AG08396 (cell line): ENCODE measurements at places on chromosomes 6 and 20.

DNA sequence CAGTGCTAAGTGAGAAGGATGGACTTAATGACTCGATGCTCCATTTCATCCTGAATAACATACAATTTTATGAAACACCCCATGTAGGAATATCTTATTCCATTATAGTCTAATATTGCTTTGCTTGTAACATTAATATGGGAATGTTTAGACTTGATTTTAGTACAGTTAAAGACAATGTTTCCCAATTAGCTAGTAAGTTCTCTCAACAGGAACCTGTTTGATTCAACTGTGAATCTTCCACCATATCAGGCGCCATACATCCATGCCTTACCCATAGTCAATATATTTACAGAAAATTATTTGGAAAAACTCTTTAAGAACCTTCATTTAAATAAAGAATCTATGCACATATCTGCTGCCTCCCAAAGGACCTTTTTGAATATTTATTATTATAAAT lies 3.3 kb downstream of the NDRG3 start:
- DNase-seq: no peak

- DNase-seq: no peak
Observed at GRCh38 chr20:45152405-45152804, 22.3 kb upstream of the PI3 start.

DNA sequence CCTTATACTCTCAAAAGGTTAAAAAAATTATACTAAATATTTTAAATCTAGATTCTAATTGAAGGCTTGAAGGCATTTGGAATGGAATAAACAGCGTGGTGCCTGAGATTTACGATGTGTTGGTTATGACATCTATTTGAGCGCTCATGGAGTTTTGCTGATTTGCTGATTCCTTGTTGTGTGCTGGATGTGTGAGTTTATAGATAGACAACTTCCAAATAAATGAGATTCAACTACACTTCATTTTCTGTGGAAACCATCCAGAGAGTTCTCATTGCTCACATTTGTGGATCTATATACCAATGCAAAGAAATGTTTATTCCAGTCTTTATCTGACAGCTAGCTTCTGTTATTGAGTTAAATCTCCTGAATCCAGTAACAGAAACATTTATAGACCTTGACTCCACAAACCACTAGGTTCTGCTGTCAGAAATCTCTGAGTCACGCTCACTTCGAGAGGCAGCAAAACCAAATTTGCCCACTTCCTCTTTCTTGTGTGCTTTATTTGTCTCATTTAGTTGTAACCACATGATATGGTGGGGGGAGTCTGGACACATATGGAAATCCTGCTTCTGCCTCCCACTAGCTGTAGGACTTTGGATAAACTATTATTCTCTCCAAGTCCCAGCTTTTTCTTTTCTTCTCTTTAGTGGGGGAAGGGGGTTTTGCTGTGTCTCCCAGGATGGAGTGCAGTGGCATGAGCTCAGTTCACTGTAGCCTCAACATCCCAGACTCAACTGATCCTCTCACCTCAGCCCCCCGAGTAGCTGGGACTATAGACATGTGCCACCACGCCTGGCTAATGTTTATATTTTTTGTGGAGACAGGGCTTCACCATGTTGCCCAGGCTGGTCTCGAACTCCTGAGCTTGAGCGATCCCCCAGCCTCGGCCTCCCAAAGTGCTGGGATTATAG lies 54.5 kb downstream of the IPCEF1 start:
- peak; percentile 49 for DNase-seq

DNA sequence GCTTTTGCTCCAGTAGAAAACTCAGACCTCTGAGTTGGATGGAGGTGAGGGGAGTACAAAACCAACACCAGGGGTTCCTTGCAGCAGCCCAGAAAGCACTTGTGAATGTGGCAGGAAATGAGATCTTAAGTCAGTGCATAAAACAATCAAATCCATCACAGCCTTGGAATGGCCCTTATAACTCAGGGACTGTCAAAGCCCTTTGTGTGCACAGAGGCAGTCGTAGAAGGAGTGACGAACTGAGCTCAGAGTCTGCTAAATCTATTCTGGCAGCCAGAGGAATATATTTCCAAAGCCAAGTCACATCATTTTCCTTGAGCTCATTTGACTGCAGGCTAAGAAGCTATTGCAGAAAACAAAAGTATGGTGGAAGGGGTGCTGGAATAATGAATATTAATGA lies 676.6 kb downstream of the DHX35 start:
- DNase-seq: no peak

GRCh38 chr6:22363166-22363713 lies 66.4 kb upstream of the PRL start:
- no peak for DNase-seq

DNA sequence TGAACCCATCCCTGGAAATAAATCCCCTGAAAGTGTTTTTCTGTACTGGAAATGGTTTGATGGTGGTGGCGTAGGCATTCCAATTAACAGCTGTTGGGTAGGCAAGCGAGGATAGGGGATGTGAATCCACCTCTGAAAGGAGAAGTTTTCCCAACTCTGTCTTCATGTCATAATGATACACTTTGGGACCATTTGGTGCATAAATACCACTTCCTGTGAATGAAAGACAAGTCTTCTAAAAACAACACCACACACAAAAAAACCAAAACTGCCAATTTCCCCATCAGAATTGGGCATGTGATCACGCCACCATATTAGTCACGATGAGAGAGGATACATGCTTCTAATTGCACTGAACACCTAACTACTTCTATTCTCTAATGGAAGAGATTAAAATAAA lies 6.4 kb downstream of the VNN2 start:
- DNase-seq: no peak

DNA sequence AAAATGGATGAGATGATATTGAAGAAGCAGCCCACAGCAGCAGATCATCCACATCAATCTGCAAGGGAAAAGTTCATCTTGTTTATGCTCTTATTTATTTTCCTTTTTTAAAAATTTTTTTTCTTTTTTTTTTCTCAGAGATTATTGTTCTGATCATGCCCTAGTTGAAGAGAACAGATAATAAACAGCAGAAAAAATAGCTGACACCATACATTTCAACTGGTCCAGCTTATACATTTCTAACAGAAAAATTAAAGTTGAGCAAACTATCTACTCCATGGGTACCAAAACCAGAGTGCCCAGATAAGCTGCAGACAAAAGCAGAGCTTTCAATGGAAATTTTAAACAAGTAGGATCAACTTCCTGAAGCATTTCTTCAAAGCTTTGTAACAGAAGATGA lies 9.3 kb downstream of the KIAA0319 start:
- no peak for DNase-seq

DNA sequence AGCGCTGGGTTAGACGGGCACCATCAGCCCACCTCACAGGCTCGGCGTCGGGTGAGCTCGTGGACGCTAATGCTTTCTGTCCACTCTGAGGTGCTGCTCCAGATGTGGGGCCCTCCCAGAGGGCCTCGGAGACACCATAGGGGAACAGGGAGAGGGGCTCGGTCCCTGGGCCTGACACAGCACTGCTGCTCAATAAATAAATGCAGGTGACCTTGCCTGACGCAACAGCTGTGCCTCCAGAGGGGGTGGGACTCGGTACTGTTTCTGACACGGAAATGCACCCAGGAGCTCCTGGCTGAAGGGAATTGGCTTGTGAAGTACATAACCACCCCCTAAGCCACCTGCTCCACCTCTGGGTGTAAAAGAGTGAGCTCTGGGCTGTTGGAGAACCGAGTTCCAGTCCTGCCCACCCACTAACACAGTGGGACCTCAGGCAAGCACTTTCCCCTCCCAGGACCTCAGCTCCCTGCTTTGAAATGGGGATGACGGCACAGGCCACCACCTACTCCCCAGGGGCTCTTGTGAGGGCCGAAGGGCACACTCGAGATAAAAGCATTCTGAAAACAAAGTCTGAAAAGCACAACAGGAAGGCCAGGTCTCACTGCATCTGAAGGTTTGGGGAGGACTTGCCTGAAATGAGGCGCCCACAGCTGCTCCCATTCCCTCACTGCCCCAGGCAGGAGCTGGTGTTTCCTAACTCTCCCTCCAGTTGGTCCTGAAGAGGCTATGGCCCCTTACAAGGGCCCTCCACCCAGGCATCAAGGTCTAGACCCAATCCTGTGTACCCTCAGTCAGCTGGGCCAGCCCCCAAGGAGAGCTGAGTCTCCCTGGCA lies 6.7 kb downstream of the KCNK15 start:
- DNase-seq: no peak

- no peak for DNase-seq
Observed at GRCh38 chr20:44455126-44455525, 20.5 kb upstream of the TTPAL start.

DNA sequence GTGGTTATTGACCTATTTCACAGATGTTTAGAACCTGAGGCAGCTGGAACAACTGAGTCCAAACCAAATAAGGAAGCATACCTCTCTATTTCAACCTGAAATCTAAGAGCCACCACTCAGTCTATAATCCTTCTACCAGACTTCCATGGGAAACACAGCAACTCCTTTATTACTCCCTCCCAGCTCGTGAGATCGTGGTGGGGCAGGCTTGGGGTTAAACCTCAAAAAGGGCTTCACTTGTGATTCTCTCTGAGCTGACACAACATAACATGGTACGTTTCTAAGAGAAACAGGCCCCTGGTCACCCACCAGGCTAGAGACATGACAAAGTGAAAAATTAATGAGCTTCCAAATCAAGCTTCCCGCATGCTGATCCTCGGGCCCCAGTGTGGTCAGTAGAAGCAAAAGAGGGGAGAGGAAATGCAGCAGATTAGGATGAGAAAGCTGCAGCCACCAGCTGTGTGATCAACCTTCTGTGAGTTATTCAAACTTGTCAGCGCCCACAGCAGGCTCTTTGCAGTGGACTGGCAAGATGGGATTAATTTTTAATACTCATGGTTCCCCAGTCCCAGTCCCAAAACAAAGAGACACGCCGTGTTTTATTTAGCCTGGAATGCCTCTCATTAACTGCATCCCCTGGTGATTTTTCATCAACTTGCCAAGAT lies 9.3 kb downstream of the PKHD1 start:
- DNase-seq: no peak

DNA sequence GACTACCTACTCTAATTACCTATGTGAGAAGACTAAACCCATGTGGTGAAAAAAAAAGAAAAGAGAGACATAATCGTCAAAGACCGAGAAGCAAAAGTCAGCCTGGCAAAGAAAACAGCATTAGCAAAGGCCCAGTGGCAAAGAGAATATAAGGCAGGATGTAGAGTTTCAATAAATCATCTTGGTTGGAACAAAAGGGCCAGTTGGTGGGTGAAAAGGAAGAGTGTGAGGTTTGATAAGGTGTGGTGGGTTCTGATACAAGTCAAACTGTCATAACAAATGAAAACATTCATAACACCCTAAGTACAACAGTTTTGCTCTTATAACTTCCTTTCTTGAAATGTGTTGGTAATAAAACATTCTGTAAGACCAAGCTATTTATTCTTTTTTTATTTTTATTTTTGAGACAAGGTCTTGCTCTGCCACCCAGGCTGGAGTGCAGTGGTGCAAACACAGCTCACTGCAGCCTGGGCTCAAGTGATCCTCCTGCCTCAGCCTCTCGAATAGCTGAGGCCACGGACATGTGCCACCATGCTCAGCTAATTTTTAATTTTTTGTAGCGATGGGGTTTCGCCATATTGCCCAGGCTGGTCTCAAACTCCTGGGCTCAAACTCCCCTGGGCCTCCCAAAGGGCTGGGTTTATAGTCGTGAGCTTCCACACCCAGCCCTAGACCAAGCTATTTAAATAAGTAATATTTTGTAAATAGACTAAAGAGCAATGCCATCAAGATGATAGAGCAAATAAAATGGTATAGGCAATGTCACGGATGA lies 18.9 kb upstream of the GTF3C6 start:
- DNase-seq: no peak

DNA sequence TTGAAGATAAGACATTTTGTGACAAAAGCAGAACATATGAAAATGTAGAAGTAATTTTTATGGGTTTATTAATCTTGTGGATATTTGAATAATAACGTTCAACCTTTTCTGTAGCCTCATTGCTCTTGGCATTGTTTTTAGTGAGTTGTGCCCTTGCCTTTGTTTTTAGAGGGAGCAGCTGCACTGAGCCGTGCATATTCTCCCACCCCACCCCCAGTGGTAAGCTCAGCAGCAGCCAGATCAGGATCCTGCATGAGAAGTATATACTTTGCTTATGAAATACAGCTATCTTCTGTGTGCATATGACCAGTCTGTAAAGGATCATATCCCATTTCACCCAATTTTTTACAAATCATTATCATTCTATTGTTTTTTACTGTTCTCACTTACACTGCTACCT lies 184.2 kb downstream of the COL9A1 start:
- DNase-seq: no peak

DNA sequence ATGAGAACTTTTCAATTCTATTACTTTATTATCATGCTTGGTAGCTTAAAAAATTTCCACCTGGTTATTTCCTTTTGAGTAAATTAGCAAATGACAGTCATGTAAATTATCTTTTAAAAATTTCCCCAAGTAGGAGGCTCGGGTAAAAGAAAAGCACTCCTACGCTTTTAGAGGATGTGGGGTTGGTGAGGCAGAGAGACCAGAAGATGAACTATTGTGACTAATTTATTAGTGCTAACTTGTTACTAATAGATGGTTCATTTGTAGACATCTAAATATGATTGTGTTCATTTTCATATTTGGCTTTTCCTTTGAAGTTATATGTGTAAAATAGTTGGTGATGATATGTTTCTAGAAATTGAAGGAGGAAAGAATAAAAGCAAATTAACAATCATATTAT lies 27.0 kb downstream of the ZNF292 start:
- DNase-seq: no peak

GRCh38 chr6:44074439-44074812 lies 52.8 kb downstream of the MRPL14 start:
- DNase-seq: peak; percentile 88

DNA sequence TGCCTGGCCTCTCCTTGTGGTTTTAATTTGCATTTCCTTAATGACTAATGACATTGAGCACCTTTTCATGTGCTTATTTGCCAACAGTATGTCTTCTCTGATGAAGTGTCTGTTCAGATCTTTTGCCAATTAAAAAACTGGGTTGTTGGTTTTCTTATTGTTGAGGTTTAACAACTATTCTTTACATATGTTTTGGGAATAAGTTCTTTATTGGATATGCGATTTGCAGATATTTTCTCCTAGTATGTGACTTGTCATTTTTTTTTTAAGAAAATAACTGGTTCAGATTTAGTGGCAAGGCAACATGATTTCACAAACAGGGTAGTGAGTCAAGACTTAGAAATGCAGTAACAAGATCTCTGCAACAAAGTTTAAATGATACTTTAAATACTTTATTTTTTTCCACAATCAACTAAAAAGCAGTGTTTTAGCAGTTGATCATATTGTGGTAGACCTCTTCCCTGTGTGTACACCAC lies 67.8 kb downstream of the TIAM2 start:
- peak; percentile 61 for DNase-seq

DNA sequence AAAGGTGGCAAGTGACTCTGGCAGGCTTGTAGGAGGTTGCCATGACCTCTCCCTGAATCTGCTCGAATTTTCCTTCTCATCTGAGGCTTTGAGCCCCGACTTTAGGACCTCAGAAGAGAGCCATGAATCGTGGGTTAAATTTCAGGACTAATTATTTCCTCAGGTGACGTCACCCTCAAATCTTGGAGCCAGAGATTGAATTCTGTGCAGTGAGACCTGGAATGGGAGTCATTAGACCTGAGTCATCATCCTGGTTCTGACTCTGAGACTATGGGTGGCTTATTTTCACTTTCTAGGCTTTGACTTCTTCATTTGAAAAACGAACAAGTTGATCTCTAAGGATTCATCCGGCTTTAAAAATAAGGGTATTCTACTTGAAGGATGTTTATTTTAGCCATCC lies 48.5 kb upstream of the PDYN start:
- peak; percentile 61 for DNase-seq

- no peak for DNase-seq
Observed at GRCh38 chr6:5498579-5498899, 237.2 kb downstream of the FARS2 start.

- DNase-seq: no peak
Observed at GRCh38 chr6:168650671-168651111, 209.7 kb downstream of the SMOC2 start.
